ENCODE measurements at places on chromosomes 7 and 10.

GRCh38 chr7:117872561-117873309 lies 506 bp downstream of the CTTNBP2 start:
- DNase-seq, result no peak

DNA sequence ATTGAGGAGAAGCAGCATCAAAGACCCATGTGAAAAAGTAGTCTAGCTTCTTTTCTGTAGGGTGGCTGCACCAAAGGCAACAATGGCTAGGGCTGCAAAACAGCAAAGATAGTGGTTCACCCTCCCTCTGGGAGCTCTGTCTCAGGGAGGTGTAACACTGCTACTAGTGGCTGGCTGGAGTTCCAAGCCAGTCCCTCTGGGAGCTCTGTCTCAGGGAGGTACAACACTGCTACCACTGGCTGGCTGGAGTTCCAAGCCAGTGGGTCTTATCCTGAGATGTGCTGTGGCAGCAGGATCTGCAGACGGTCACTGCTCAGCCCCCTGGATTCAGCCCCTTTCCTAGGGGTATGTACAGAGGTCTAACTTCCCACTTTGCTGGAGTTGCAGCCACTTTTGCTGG lies 37.9 kb upstream of the TMEM140 start:
- DNase-seq, result no peak

DNA sequence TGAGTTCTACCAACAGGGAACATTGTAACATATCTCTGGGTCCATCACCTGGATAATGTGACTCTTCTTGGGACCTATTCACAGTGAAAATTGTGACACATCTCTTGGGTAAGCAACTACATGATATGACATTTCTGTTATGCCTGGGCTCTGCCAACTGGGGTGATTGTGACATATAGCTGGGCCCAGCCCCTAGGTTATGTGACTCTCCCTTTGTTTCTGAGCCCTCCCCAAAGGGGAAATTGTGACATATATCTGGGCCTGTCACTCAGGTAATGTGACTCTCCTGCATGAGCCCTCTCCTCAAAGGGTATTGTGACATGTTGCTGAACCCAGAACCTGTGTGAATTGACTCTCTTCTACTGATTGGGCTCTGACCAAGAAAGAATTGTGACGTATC lies 22.4 kb upstream of the ZNF107 start:
- DNase-seq, result no peak

DNA sequence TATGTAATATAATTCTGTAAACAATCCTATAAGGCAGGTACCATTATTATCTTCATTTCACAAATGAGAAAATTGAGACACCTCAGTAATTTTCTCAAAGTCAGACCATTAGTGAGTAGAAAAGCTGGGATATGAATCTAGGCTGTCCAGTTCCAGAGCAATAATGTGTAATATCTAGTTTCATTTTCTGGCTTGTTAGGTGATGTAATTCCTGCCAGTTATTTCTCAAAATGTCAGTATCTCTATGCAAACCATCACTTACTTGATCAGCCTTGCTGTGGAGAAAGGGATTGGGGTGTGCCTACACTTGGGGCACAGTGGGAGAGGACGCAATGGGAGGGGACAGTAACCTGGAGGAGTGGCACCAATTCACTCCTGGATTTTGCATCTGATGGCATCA lies 157.5 kb downstream of the LYZL1 start:
- peak; percentile 44 for DNase-seq

- DNase-seq, result no peak
These were observed 36.4 kb upstream of the FERD3L start for GRCh38 chr7:19181634-19182033.

DNA sequence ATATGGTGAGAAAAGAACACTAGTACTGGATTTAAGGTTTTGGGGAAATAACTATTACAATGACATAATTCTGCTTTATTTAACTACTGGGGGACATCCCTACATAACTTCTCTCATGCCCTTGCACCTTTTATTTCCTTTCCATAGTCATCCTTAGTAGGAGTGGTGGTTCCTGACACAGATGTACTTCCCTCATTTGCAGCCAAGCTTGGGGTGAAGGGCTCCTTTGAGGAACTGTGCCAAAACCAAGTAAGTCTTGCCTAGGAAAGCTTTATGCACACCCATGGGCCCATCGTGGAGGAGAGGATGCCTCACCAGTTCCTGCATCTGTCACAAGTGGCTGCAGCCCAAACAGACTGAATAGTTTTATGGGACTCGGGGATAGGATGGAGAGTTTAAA lies 20.6 kb downstream of the ZDHHC6 start:
- DNase-seq, result no peak

- DNase-seq, result peak; percentile 35
These were observed 132.9 kb upstream of the WNT16 start for GRCh38 chr7:121195874-121196273.

- no peak for DNase-seq
These were observed 9.8 kb downstream of the IGFBP3 start for GRCh38 chr7:45911311-45911710.

GRCh38 chr7:36486336-36486735 lies 96.7 kb downstream of the ANLN start:
- no peak for DNase-seq

GRCh38 chr10:341081-341740 lies 206.0 kb downstream of the ZMYND11 start:
- DNase-seq, result no peak

DNA sequence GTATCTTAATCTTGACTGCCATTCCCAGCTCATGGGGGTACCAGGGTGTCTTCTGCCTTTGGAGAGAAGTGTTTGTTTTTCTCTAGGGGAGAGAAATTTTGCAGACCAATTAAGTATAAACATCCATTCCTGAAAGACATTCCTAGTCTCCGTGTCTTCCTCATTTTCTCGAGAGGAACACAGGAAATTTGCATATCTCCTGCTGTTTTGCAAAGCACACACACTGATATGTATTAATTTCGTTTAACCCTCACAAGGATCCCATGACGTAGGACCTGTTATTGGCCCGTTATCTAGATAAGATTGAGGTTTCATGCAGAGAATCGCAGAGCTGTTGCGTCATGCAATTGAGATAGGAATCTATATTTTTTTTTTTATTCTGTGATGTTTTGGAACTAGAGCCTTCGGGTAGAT lies 944 bp downstream of the RHBDD2 start:
- peak; percentile 27 for DNase-seq
